ENCODE measurements at places on chromosomes 3 and 15.

GRCh38 chr3:48592519-48593087 is 2.5 kb downstream of the COL7A1 start:
- DNase-seq: no peak

- no peak for DNase-seq
These were observed 39.5 kb downstream of the EIF4E3 start for GRCh38 chr3:71685686-71686085.

DNA sequence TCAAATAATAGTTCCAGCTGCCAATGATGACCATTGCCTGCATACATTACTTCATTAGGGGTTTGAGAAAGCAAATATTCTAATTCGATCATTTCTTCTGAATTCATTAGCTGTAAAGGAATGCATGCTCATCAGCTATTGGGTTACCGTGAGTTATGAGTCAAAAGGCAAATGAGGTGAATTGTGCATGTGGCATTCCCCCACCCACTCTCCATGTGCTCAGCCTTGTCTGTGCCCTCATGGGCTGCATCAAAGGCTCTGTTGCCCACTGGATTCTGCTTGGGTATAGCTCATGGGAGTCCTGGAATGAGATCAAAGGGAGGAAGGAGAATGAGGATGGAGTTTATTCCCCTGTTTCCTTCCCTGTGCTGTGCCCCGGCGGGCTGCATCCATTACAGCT is 99.3 kb upstream of the CHRNA7 start:
- DNase-seq: no peak

DNA sequence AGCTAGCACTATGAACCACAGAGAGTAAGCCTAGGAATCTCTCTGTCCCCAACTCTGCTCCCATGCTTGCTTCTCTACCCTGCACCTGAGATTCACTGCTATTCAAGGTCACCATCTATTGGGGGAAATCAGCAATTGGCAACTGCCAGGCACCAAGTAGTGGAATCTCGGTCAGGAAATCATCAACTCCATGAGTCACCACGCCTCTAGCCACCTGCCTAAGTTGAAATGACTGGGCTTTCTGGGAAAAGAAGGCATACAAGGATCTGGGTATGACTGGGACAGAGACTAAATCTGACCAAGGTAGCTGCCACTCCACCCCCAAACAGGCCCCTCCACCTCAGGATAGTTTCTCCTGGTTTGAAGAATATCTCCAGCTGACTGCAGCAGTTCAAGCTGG is 464.1 kb upstream of the CBLB start:
- DNase-seq: no peak

GRCh38 chr3:170721563-170721962 is 135.7 kb upstream of the SLC7A14 start:
- no peak for DNase-seq

DNA sequence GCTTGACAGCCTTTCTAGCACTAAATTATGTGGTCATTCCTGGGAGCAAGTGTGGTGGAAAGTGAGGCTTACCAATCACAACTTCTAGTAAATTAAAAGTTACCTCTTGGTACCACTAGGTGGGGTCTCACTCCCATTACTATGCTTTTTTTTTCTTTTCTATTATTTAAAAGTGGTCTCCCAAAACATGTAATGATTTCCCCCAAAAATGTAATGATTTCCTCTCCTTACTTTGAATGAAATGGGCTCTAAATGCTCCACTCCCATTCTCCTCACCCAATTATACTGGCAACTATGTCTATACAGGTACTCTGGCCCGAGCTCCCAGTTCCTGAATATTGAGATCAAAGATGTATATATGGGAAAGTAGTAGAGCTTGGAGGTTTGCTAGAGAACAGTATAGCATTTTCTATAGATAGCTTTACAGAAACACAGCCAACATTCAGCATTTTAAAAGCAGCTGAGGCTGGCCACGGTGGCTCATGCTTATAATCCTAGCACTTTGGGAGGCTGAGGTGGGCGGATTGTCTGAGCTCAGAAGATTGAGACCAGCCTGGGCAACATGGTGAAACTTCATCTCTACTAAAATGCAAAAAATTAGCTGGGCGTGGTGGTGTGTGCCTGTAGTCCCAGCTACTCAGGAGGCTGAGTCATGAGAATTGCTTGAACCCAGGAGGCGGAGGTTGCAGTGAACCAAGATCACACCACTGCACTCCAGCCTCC is 70.9 kb downstream of the DCUN1D1 start:
- DNase-seq: no peak

DNA sequence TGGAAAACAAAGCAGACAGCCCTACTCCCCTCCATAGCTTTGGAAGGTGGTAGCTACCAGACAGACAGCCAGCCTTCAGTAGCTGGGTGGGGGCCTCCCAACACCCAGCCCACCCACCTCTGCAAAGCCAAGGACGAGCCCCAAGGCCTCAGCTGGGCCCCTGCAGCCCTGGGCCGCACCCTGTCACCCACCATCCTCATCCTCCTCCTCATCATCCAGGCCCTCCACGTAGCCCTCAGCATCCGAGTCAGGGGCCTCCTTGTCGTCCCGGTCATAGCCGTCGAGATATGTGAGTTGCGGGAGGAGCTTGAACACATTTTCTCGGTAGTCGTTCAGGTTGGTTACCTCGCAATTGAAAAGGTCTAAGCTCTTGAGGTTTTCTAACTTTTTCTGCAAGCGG is 36.5 kb downstream of the ANP32A start:
- no peak for DNase-seq

- no peak for DNase-seq
These were observed 38.0 kb downstream of the RNF13 start for GRCh38 chr3:149850787-149851584.

DNA sequence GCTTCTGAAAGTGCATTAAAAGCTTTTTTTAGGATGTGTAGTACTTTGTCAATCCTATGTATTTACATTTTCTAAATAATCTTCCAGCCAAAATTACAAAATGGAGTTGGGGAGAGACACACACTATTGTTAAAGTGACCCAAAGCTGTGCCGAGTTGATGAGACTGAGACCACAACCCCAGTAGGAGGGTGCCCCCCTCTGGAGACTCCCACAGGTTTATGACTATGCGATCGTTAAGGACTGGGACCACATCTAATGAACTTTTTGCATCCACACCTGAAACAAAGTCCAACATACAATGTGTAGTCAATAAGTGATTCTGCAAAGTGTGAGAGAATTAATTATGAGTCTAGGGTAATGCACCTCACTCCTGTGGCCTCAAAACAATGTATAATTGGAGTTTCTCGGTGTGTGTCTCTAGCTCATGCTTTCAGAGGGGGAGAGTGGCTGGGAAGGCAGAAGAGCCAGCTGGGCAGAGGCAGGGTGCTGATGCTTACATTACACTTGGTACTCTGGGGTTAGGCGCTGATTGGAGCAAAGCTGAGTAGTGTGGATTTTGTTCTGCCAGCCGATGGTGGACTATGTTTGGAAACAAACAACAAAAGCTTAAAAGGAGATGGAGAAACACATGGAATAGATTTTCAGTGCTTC is 102.8 kb downstream of the KCNH8 start:
- DNase-seq: no peak

GRCh38 chr3:31004025-31004678 is 109.7 kb upstream of the GADL1 start:
- no peak for DNase-seq

DNA sequence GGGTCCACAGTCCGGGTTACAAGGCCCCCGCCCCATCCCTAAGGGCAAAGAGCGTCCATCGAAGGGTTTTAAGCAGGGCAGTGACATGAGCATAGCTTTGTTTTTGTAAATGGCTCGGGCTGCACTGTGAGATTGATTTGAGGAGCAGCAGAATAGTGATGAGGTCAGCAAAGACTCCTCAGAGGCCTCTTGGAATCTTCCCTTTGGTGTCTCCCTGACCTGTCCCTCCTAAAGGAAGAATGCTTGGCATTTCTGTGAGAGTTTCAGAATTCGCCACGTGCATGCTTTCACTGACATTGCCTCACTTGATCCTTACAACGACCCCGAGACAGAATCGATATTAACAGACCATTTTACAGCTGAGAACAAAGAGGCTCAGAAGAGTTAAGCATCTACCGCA is 20.3 kb downstream of the LAMP3 start:
- no peak for DNase-seq

GRCh38 chr3:15743587-15744009 is 54.2 kb downstream of the ANKRD28 start:
- DNase-seq: no peak

DNA sequence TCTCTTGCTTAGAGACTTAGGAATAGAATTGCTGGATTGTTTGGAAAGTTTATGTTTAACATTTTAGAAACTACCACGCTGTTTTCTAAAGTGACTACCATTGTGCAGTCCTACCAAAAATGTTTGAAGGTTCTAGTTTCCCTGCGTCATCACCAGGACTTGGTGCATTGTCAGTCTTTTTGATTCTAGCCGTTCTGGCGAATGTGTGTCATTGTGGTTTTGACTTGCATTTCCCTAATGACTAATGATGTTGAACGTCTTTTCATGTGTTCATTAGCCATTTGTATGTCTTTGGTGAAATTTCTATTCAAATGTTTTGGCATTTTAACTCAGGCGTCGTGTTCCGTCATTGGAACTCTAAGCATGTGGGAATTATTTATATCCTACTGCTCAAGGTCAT is 58.0 kb downstream of the CHD2 start:
- DNase-seq: peak; percentile 30

- no peak for DNase-seq
These were observed 201.3 kb downstream of the RBMS3 start for GRCh38 chr3:29481969-29482767.

- DNase-seq: no peak
These were observed 4.9 kb upstream of the TJP1 start for GRCh38 chr15:29826908-29827820.
